Activated T-cell treated with anti-CD3 and anti-CD28 coated beads, Interleukin-2, amount 50 U/mL, for 1 hour (primary cell): ENCODE measurements at places on chromosomes 3 and 15.

- DNase-seq: no peak
These were observed 20.7 kb upstream of the DOCK3 start for GRCh38 chr3:50653937-50654595.

GRCh38 chr15:85788771-85789495, 5.8 kb downstream of the KLHL25 start:
- no peak for DNase-seq

- no peak for DNase-seq
These were observed 10.3 kb upstream of the SLCO2A1 start for GRCh38 chr3:134040066-134040465.

GRCh38 chr3:39295184-39295775, 15.4 kb upstream of the CX3CR1 start:
- DNase-seq: no peak

GRCh38 chr3:178044320-178044719, 491.9 kb upstream of the KCNMB2 start:
- no peak for DNase-seq

DNA sequence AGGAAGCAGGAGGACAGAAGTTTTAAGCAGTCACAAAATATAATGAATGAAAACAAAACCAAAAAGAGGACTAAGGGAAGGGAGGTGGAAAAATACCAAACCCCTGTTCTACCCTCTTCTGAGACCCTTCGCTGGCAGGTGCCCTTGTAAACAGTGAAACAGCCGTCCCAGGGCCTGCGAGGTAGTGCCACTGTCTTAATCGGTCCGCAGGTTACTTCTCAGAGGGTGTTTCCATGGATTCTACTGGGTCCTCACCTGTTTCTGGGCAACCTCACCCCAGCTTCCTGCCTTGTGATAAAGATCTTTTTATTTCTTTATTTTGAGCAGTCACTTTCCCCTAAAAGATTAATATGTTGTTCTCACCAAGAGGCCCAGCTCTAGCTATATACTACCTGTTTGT, 65.3 kb downstream of the SLC30A4 start:
- DNase-seq: no peak

- no peak for DNase-seq
These were observed 128.4 kb upstream of the ZBED2 start for GRCh38 chr3:111723293-111724215.

DNA sequence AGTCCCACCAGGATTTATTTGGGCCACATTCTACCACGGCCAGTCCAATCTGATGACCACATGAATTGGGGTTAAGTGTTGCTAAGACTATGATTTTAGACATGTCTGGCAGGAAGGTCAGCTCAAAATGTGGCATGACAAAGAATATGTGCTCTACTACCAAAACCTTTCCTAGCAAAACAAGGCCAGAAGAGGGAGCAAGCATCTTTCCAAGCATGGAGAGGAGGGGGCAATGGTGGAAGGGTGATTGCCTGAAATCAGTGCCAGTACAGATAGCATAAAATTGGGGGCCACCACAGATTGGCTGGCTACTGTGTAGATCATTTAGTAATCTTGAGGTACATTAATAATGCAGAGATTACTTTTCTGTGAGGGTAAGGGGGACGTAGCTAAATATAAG, 43.2 kb downstream of the TMEM39A start:
- no peak for DNase-seq

GRCh38 chr15:82662641-82663040, 15.5 kb upstream of the CPEB1 start:
- DNase-seq: no peak

- DNase-seq: no peak
These were observed 108.4 kb downstream of the WNT7A start for GRCh38 chr3:13771496-13771895.

DNA sequence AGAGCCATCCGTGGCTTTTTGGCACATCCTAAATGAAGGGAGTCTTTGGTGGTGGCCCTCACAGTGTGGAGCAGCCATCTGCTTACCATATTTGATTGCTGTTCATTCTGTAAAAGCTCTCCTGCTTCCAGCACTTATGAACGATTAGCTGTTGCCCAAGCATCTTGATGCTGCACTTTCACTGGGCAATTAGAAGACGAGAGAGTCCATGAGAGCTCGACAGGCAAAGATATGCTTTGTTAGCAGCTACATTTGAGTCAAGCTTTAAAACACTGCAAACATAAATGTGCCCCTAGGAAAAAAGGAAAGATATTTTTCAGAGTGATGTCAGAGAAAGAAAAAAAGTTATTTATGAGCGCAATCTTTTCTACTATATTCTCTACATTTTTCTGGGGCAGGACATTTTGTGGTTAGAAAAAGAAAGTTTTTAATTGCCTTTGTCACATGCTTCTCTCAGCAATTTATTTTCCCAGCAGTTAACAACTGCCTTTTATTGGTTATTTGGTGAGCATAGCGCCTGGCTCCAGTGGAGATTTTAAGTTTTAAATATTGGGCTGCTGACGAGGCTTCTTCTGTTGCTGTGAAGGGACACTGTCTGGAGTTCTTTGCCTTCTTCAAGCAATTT, 468.4 kb downstream of the C3orf38 start:
- DNase-seq: no peak

- no peak for DNase-seq
These were observed 262.5 kb upstream of the ATP10A start for GRCh38 chr15:26125664-26126063.

- no peak for DNase-seq
These were observed 69.0 kb downstream of the CHD2 start for GRCh38 chr15:92968926-92969651.

DNA sequence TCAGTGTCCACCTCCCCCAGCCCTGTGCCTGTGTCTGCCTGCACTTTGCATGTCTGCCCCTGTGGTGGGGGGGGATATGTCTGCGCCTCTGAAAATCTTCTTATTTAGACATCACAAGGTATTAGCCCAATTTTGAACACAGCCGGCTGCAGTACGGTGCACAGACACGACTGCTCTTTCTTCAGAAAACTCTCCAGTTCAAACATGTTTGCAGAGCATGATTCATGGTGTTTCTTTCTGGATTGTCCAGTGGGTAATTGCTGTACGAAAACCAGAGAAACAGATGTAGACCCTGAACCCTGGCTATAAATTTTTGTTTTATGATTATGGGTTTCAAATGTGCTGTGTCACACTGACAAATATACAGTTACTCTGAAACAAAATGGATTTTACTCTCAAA, 3.4 kb upstream of the RARB start:
- DNase-seq: no peak

GRCh38 chr15:84911879-84912660, 27.6 kb downstream of the SLC28A1 start:
- DNase-seq: no peak

DNA sequence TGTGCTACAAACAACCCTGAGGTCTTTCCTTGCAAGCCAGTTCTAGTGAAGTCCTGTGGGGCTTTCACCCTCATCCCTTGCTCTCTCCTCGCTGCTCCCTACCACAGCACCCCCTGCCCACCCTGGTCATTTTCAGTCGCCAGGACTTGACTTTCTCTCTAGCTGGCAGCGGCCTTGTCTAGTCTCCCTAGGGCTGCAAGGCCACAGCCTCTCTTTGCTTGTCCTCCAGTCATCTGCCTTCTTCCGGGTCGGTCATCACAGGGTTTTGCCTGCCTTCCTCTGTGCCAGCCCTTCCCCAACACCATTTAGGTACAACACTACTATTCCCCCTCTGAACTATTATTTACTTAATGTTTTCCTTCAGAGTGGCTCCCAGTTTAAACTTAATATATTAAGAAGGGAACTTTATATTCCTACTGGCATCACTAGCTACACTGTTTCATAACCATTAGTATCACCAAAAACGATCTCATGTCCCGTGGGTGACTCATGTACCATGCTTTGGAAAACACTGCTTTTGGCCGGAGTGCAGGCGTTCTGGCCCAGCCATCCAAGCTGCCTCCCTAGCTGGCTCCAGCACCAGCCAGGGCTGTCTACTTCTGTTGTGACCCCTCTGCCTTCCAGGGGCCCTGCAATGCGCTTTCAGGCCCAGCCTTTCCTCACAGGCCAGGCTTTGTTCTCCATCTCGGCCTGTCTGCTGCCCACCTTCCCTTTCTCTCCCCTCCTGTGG, 21.4 kb downstream of the FAH start:
- DNase-seq: no peak

DNA sequence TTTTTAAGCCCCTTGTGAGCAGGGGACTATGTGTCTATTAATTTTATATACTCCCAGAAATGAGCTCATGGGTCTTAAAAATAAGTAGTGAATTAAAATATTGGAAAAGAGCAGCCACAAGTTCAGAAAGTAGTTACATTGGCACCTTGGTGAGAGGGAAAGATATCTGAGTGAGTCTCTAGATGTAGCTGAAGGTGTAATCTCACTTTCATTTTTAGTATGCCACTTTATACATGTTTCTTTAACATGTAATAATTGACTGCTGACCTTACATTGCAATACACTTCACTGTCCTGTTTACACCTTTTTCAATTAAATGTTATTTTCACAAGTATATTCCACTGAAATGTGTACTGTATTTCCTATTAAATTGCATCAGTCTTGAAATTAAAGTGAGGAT, 12.1 kb upstream of the PAK6 start:
- DNase-seq: no peak

- DNase-seq: no peak
These were observed 45.8 kb upstream of the UBE2E2 start for GRCh38 chr3:23157331-23157730.

DNA sequence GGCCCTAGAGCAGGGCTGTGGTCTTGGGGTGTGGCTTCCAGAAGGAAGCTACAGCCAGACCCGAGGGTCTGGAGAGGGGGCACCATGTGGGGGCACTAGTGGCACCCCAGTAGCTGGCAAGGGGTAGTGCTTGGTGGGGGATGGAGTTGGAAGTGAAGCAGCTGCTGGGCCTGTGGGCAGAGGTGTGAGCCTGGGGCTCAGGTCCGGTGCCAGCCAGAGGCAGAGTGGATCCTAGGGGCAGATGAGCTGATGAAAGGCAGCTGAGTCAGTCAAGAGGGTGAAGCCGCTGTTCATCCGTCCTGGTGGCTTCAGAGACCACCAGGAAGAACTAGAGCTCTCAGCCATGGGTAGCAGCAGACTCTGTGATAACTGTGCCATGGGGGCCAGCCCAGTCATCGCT, 172.6 kb downstream of the TBC1D2B start:
- no peak for DNase-seq

GRCh38 chr3:100361897-100362296, 27.3 kb downstream of the NIT2 start:
- no peak for DNase-seq

GRCh38 chr3:171072432-171072831, 45.9 kb upstream of the SLC2A2 start:
- no peak for DNase-seq

DNA sequence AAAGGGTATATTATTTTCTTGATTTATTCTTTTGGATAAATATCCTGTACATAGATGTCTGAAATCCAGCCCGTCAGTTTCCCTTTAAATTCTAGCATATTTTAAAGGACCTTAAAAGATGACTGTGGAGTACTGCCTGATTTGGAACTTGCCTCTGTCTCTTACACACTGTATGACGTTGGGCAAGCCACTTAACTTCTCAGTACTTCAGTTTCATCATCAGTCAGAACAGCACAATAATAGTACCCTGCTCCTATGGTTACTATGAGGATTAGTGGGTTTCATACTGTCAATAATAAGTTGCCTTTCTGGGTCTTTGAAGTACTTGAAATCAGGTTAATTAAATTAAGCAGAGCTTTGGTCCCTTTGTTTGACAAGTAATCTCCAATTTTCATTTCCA, 374.3 kb downstream of the TIGIT start:
- DNase-seq: no peak

- no peak for DNase-seq
These were observed 129.0 kb upstream of the LRRFIP2 start for GRCh38 chr3:37303416-37303815.

DNA sequence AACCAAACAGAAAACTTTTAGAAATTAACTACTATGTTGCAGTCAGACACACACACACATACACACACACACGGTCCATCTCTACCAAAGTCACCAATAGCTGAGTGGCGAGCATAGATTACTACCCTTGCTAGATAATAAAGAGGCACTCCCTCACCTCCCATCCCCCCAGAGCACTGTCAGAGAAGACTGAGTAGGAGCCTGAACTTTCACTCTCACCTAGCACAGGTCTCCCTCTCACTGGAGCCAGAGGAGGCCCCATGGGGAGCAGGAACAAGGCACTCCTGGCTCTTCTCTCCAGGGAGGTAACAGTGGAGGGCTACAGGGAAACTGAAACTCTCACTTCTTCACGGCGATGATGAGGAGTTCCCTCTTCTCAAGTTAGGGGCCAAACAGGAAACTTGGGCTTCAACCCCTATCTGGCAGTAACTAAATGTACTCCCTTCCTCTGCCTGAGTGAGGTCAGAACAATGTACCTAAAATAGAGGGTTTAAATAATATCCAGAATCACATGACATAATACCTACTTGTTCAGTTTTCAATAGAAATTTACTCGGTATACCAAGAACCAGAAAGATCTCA, 975.3 kb upstream of the GBE1 start:
- DNase-seq: no peak

- DNase-seq: no peak
These were observed 44.5 kb downstream of the NEK10 start for GRCh38 chr3:27324686-27325085.

DNA sequence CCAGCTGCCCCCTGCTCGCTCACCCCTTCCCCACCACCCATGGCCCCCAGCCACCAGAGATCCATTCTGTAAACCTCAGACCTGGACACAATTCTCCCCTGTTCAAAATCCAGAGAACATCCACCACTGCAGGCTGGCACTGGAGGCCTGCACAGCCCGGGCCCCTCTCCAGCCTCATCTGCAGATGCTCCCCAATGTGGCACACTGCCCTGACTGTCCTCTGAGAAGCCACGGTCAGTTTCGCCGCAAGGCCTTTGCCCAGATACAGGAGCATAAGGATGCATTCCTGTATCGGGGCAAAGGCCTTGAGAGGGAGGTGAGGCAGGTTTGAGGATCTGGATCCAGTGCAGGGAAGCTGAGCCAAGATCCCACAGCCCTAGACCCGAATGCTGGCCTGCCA, 175.4 kb upstream of the LINGO1 start:
- no peak for DNase-seq

GRCh38 chr15:87387766-87388165, 868.8 kb downstream of the NTRK3 start:
- no peak for DNase-seq

GRCh38 chr15:65054333-65055200, 9.4 kb downstream of the SLC51B start:
- DNase-seq: peak; percentile 58

GRCh38 chr3:4392992-4393391, 74.1 kb downstream of the SUMF1 start:
- no peak for DNase-seq
